ENCODE measurements at places on chromosomes 1 and 21.

- no peak for DNase-seq
Observed at GRCh38 chr1:18422954-18423353, 57.8 kb upstream of the KLHDC7A start.

- no peak for DNase-seq
Observed at GRCh38 chr1:167033646-167034045, 44.6 kb downstream of the MAEL start.

GRCh38 chr1:99282536-99282935 lies 18.2 kb downstream of the PLPPR4 start:
- no peak for DNase-seq

DNA sequence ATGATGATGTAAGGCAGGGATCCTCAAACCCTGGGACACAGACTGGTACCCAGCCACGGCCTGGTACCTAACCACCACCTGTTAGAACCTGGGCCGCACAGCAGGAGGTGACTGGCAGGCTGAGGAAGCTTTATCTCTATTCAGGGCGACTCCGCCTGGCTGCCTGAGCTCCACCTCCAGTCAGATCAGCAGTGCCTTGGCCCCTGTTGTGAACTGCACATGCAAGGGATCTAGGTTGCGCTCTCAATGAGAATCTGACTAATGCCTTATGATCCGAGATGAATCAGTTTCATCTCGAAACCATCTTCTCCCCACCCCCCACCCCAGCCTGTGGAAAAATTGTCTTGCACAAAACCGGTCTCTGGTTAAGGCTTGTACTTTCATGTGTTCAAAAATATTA lies 4.2 kb downstream of the RNPC3 start:
- peak; percentile 33 for DNase-seq

DNA sequence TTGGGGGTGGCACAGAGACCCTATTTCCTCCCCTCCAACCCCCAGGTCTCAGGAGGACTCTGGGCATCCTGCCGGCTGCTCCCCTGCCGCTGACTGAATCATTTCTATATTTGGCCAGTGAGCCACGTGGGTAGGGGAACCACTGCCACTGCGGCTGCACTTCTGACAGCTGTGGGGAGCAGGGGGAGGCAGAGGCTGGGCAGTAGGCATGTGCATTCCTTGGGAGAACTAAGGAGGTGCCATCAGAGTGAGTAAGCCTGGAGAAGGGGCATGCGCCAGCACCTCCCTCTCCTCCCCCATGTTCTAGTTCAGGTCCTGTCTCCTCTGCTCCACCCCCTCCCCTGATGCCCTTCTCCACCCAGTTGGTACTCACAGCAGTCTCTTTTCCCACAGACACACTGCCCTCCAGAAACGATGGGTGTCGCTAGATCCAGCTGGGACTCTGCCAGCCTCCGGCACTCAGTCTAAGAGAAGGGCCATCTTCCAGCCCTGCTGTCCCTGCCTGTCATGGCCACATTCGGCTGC lies 12.0 kb downstream of the PPFIA4 start:
- DNase-seq = peak; percentile 55

- no peak for DNase-seq
Observed at GRCh38 chr1:94093396-94093795, 27.6 kb downstream of the ABCA4 start.

DNA sequence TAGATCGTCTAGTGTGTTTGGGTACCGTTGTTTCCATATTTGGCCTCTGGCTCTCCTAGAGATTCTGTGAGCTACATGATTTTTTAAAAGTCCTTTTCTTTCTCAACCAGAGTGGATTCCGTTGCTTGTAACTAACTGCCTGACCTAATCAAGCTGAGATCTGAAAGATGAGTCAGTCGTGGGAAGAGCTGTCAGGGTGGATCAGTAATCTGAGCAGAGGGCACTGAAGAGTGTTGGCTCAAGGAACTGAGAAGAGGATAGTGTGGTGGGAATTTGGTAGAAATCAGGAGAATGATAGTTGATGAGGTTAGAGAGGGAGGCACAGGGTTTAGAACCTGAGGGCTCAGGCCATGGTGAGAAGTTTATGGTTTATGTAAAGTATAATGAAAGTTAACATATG lies 52.2 kb downstream of the TRAF5 start:
- DNase-seq = peak; percentile 62

GRCh38 chr1:229040630-229041358 lies 230.1 kb upstream of the RAB4A start:
- DNase-seq = no peak

DNA sequence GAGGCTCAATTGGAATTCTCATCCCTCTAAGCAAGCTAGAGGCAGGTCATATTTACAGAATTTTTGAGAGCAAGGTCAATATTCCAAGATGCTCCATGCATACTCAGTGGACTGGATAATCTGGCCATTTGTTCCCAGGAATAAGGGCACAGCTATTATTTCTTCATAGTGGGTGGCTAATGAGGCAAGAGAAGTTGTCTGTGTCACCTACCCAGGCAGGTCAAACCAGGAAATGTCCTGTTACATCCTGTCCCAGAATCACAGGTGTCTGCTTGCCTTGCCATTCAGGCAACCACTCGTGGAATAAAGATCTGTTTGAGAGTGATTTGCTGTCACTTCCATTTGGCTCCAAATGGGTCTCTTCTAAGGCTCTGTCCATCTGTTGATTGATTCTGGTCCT lies 85.2 kb upstream of the ZP4 start:
- no peak for DNase-seq

GRCh38 chr1:52368383-52369172 lies 2.6 kb upstream of the CC2D1B start:
- peak; percentile 31 for DNase-seq

GRCh38 chr1:45155423-45155822 lies 51.0 kb downstream of the ZSWIM5 start:
- DNase-seq = no peak

GRCh38 chr1:212188599-212189351 lies 96.4 kb upstream of the PPP2R5A start:
- DNase-seq = no peak

- no peak for DNase-seq
Observed at GRCh38 chr1:1947493-1947892, 28.4 kb upstream of the TMEM52 start.

DNA sequence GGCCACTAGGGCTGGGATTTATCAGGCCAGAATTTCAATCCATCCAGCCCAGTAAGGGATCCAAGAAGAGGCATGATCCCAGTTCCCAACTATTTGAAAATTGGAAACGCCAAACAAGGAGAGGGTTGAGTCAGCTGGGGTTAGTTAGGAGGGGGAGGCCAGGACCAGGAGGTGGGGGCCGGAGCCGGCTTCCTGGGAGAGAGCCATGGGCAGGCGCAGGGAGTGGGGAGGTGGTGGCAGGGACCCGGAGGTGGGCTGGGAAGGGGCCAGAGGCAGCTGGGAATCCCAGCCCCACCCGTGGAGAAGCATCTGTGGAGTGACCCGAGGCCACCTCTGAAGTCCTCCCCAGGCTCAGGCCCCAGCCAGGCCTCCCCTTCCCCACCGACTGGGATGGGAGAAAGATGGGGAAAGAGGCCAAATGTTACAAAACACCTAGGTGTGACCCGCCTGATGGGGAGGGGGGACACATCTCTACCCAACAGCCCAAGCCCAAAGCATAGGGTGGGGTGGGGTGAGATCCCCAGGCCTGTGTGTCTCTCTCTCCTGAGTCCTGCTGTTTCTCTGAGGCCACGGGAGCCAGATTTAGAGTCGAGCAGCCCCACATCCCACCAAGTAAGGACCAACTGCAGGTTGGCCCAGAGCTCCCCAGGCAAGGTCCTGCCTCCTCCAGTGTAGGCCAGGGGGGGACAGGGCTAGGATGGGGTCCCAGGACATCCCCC lies 10.1 kb downstream of the HSPG2 start:
- DNase-seq = peak; percentile 94

DNA sequence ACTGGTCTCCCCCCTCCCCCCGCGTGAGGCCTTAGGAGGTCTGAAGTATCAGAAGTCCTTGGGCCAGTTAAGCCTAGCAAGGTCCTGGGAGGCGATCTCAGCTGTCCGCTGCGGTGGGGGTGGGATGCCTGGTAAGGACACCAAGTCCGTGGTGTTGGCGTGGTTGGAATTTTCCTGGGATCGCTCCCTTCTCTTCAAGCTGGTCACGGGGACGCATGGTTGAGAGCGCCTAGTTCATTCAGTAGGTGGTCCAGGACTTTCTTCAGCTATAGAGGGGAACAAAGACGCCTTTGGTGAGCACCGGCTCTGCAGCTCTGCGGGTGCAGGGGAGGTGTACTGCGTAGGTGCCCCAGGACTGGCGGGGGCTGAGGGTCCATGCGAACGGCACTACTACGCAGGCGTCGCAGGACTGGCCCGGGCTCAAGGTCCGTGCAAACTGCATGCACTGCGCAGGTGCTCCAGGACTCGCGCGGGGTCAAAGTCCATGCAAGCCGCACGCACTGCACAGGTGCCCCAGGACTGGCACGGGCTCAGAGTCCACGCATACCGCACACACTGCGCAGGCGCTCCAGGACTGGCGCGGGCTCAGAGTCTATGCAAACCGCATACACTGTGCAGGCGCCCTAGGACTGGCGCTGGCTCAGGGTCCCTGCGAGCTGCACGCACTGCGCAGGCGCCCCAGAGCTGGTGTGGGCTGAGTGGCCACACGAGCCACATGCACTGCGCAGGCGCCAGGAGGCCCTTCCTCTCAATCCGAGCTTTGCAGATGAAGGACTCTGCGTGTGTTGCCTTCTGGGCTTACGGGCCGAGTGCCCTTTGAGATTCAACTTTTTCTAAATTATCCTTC lies 36.6 kb upstream of the HMGN1 start:
- DNase-seq = peak; percentile 86

DNA sequence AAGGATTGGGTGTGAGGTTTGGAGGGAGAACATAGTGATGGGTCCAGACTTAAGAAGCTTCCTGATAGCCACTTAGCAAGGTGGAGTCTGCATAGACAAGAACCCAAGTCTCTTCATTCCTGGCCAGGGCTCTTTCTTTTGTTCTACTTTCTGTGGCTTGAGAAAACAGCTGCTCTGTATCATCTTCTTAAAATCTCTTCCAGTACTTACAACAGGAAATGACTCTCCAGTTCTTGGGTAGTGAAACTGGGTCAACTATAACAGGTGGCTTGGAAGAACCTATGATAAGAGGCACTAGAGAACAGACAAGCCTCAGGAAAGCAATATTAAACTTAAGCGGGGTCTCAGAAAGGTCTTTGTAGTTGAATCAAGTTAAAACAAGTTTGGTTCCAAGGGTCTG lies 148.1 kb upstream of the USP24 start:
- peak; percentile 38 for DNase-seq

- DNase-seq = peak; percentile 78
Observed at GRCh38 chr1:108575375-108575774, 15.5 kb downstream of the EEIG2 start.

GRCh38 chr1:239879321-239880170 lies 212.1 kb upstream of the FMN2 start:
- no peak for DNase-seq

- DNase-seq = no peak
Observed at GRCh38 chr1:17272646-17273045, 23.7 kb downstream of the PADI3 start.

DNA sequence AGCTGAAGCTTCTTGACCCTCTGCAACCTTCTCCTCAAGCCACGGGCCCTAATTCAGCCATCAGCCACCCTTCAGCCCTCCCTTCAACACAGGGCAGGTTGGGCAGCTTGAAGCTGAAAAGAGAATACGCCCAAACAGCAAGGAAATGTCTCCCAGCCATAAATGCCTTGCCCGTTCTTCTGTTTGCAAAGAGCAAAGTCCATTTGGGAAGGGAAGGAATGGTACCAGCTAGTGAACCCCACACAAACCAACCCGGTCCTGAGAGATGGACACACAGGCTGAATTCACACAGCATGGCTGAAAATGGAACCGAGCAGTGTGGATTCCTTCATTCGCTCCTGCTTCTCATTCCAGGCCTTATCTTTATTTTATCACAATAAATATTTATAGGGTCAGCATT lies 11.5 kb downstream of the PLEKHA6 start:
- DNase-seq = no peak

DNA sequence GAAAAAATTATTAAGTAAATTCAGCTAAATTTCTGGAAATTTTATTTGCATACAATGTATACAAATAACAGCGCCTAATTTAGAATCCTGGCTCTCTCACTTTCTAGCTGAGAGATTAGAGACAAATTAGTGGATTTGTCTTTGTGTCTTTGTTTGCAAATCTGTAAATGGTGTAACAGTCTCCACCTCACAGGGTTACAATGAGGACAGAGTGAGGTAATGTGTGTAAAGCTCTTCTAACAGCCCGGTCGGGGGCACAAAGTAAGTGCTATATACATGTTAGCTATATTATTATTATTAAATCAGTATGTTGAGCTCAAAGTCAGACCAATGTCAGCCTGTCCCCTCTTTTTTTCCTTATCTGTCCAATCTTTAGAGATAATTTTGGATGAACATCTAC lies 5.0 kb upstream of the ADAMTSL4 start:
- DNase-seq = no peak

- no peak for DNase-seq
Observed at GRCh38 chr1:235595079-235595478, 54.5 kb downstream of the GNG4 start.

DNA sequence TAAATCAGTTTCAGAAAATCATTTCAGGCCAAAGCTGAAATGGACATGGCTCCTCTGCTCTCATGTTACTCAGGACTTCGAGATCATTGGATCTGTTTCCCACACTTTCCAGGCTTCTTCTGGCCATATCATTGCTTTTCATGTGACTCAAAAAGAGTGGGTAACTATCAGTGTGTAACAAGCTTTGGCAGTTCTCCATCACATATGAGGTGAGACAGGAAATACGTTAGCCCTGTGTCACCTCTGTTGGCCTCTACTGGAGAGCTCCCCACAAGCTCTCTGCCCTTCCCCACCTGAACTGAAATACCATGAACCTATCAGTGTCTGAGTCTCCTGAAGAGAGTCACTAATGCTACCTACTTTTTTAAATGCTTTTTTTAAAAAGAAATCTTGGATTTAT lies 128.2 kb downstream of the LBR start:
- peak; percentile 4 for DNase-seq

DNA sequence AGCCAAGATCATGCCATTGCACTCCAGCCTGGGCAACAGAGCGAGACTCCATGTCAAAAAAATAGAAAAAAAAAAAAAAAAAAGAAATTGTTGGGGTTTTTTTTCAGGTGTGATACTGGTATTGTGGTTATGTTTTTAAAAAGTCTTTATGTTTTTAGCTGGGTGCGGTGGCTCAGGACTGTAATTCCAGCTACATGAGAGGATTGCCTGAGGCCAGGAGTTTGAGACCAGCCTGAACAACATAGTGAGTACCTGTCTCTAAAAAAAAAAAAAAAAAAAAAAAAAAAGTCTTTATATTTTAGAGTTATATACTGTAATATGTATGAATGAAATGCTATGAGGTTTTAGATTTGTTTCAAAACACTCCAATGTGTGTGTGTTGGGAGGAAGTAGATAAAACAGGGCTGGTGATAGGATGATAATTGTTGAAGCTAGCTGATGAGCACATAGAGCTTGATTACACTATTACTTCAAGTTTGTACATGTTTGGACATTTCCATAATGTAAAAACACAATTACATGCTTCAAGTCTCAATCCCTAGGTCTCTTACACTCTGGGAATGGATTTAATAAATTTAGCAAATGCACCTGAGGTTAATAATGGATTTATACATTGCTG lies 30.2 kb upstream of the ATP5PO start:
- no peak for DNase-seq
